Glomerular endothelial cell (primary cell): ENCODE measurements at places on chromosomes 2 and 18. TPM values are rescaled to one million over a fixed set of nuclear protein-coding genes. Genes with fewer than 3 reads are reported as not detected.

Gene GYPC
- 308 and 393 TPM in 2 replicates for total RNA-seq

Gene C2orf15
- 0.41 TPM in 1 of 2 replicates, not detected in the other for total RNA-seq

Gene CYP1B1
- 6.4 and 11.9 TPM in 2 replicates for total RNA-seq

Gene IL18R1
- total RNA-seq, result 4.5 and 5.3 TPM in 2 replicates

DNA sequence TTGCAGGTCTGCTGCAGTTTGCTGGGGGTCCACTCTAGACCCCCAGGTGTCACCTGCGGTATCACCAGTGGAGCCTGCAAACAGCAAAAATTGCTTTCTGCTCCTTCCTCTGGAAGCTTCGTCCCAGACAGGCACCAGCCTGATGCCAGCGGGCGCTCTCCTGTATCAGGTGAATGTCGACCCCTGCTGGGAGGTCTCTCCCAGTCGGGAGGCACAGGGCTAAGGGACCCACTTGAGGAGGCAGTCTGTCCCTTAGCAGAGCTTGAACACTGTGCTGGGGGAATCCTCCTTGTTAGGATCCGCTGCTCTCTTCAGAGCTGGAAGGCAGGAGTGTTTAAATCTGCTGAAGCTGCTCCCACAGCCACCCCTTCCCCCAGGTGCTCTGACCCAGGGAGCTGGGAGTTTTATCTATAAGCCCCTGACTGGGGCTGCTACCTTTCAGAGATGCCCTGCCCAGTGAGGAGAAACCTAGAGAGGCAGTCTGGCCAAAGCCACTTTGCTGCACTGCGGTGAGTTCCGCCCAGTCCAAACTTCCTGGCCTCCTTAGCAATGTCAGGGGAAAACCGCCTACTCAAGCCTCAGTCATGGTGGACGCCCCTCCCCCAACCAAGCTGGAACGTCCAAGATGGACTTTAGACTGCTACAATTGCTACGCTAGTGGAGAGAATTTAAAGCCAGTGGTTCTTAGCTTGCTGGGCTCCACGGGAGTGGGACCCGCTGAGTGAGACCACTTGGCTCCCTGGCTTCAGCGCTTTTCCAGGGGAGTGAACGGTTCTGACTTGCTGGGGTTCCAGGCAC lies 652.5 kb downstream of the KCNJ3 start:
- no peak for DNase-seq

DNA sequence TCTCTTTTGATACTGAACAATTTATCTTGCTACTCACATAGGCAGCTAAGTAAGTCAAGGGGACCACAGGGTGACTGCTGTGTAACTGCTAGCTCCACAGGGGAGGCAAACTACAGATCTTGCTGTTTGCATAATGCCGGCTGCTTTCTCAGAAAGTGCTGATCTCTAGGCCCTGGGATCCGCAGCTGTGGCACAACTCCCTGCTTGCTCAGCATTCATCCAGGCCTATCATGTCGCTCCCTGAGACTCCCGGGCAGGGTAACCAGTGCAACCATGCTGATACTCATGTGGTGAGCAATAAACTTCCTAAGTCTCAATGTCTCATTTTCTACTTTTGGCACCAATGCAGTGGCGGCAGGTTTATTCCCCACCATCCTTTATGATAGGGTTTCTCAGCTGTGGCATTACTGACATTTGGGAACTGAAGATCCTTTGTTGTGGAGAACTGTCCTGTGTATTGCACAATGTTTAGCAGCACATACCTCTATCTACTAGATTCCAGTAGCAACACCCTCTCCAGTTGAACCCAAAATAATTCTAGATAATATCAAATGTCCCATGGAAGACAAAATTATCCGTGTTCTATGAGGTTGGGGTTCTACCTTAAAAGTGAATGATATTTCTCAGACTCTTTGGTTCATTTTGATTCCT lies 1101.3 kb downstream of the LRP1B start:
- no peak for DNase-seq

DNA sequence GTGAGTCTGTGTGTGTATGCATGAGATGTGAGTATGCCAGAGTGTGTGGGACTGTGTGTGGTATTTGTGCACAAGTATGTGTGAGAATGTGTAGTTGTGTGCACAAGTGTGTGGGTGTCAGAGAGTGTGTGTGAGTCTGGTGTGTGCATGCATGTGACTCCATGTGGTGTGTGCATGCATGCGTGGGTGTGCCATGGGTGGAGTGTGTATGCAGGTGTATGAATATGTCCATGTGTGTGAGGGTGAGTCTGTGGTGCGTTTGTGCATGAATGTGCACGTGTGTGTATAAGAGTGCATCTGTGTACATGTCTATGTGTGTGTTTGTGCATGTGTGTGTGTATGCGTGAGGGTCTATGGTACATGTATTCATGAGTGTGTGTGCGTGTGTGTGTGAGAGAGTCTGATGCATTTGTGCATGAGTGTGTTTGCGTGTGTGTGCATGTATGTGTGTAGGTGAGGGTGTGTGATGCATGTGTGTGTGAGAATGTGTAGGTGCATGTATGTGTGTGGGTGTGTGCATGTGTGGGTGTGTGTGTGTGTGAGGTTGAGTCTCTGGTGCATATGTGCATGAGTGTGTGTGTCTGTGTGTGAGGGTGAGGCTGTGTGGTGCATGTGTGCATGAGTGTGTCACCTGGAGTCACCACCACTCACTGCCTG lies 226.8 kb downstream of the LDLRAD4 start:
- no peak for DNase-seq

DNA sequence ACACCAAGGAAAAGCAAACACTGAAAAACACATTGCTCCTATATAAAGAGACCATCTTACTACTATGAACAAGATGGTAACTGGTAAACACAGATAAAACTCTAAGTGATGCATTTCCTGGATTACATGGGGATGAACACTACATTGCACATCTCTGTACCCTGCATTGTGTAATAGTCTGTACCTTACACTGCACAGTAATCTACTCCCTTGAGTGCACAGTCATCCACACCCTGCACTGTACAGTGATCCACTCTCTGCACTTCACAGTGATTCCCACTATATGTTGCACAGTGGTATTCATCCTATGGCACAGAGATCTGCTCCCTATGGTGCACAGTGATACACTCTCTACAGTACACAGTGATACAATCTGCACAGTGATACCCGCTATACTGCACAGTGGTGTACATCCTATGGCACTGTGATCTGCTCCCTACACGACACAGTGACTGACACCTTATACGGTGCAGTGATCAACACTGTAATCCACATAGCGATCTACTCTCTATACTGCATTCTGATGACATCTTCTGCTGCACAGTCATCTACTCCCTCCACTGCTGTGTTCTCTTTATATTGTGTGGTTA lies 462.2 kb upstream of the RGPD4 start:
- DNase-seq, result no peak

DNA sequence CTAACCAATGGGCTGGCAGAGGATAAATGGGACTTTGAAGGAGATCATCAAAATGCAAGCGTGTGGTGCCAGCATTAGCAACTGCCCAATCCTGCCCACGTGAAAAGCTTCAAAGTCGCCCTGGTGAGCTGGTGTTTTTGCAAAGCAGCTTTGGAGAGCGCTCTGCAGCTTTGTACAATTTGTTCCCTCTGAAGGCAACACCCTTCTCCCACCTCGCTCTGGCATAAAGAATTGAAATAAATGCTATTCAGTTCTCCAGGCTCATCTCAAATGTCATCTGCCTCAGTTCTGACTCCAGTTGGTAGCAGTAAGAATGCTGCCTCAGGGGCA lies 3.5 kb downstream of the COPS9 start:
- no peak for DNase-seq

Gene ATP6V1B1
- total RNA-seq, result not detected in 2 replicates

DNA sequence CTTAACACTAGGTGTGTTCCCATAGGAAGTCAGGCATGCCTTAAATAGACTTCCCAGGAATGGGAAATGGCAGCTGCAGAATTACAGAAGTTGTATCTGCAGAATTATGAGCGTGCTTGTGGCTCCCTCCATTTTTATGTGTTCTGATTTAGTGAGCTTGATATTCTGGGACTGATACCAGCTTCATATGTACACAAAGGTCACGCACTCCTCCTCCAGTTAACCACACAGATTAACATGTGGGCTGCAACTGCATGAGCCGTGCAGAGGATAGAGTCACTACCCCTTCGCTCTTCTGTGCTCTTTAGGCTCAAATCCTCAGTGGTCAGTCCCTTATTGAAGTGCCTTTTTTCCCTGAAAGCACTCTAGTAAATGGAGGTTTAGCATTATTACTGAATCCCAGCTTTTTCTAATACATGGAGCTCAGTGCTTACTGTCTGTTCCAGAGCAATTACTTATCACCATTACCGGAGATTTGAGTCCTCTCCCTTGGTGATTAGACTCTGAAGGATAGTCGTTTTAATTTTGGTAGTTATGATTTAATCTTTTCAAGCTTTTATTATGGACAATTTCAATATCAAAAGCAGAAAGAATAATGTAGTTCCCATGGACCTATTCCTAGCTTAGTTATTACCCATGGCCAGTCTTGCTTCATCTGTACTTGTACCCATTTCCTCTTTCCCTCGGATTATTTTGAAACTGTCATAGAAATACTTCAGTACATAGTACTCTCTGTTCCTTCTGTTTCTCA lies 238.3 kb downstream of the PRKCE start:
- DNase-seq, result no peak

Gene MYOM1
- total RNA-seq, result 0.15 and 0.41 TPM in 2 replicates

Gene IL1RL1
- total RNA-seq, result 5.8 and 20.5 TPM in 2 replicates

DNA sequence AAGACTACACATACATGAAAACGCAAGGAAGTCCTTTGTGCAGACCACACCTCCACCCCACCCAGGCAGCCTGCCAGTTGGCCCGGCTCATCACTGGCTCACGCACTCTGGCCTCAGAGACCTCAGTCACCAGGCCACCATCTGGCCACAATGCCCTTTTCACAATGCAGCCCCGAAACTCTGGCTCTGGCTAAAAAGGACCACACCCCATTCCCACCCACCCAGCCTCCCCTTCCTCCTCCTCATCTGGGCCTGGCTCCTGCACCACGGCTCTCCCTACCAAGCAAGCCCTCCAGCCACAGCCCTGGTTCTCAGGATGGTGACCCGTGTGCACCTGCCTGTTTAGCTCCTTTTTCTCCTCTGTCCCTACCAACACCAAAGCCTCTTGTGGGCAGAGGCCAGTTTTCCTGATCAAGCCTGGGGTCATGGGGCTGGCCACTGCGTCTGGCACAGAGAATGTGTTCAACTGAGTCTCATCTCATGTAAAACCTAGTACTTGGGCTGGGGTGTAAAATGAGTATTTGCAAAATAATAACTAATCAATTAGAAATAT lies 7.4 kb downstream of the HDAC4 start:
- no peak for DNase-seq

- DNase-seq, result no peak
These were observed 7.0 kb downstream of the SLC35F6 start for GRCh38 chr2:26770986-26771586.

Gene TNFRSF11A
- 0.63 and 1.4 TPM in 2 replicates for total RNA-seq

Gene TEX44
- total RNA-seq, result not detected in 2 replicates

Gene TRPM8
- total RNA-seq, result not detected in 2 replicates

GRCh38 chr2:9152975-9153642 lies 53.5 kb upstream of the ASAP2 start:
- DNase-seq, result no peak

Gene LCT
- total RNA-seq, result under 0.01 TPM in 1 of 2 replicates, not detected in the other

GRCh38 chr2:118388771-118389170 lies 300.5 kb downstream of the INSIG2 start:
- DNase-seq, result no peak

DNA sequence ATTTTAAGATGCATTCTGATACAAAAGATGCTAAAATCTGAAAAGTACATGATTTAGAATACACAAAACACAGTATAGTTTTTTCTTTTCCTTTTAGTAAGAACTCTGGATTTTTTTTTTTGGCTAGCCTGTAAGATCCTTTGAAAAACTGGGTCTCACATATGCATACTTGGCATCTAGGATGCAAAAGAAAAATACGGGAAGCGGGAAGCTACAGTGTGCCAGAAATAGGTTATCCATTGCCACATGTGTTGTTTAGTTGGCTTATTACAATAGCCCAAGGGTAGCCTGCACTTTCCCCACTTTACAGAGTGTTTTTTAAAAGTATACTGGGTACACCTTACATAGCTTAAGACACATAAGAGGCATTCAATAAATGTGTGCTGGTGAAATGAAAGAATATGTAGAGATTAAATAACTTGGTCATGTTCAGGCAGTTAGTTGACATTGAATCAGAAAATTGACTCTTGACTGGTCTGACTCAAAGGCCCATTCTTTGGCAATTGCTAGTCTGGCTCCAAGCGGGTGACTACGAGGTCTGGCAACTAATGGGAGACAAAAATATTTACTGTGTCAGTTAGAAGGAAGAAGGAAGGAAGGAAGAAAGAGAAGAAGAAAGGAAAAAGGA lies 286.8 kb upstream of the TRIB2 start:
- no peak for DNase-seq

DNA sequence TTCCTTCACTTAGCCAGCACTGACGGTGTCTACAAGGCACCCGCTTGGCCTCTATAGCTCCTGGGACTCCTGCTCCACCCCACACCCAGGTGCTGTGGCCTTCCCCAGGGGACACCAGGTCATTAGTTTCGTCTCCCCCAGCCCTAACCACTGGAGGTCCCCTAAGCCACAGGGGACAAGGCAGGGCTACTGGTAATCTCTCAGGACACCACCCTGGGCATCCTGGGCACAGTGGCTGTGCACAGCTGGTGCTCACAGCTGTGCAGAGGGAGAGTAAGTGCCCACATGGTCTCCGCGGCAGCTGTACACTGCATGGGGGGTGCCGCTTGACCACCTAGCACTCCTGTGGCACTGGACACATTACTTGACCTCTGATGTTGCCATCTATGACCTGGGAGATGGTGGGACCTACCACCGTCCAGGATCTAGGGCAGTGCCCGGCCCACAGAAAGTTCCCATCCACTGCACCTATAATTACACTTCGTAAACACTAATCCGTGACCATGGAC lies 134.0 kb downstream of the HDAC4 start:
- no peak for DNase-seq

DNA sequence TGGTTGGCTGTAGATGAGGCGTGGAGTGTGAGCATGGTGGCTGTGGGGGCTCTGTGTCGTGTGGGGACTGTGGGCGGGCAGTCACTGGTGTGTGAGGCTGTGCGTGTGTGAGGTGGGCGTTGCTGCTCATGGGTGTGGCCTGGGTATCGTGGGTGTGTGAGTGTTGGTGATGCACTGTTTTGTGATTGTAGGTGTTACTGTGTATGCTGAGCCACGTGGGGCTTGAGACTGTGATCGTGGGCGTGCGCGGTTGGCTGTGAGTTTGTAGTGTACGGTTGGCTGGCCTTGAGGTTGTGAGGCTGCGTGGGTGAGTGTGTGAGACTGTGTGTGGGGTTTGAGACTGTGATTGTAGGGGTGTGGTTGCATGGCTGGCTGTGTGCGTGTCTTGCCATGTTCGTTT lies 8.5 kb downstream of the INHBB start:
- DNase-seq, result no peak

Gene RNF125
- total RNA-seq, result 1.6 and 3.4 TPM in 2 replicates

Gene CYRIA
- total RNA-seq, result 16.0 and 19.4 TPM in 2 replicates
